KG1 (cell line): ENCODE measurements at places on chromosomes 2 and 18.

DNA sequence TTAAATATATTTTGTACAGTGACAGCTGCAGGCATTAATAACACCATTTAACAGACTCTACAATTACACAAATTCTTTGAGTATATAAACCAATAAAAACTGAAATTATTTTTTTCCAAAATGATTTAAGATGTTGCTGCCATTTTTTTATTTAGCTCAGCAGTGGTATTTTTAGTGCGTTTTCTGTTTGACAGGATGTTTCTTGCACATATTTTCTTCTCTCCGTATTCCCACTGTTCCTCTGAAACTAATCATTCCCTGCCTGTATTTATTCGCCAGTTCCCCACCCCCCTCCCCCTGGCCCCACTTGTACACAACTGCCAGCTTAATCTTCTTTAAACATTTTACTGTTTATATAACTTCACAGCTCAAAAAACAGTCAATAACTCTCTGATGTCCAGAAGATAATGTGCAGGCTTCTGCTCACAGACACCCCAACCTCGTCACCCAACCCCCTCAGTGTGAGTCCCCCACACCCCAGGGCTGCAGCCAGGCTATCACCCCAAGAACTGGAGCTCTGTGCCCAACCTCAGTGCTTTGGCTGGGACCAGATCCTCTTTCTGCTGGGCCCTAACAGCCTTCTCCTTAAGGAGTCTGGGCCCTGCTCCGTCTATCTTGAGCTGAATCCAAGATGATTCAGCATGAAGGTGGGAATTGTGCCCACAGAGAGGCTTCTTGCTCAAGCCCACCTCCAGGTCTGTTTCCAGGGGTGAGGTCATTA is 41.6 kb upstream of the MAP4K4 start:
- no peak for DNase-seq

- DNase-seq, result no peak
Measured at GRCh38 chr18:48200631-48201336, 208.4 kb downstream of the ZBTB7C start.

GRCh38 chr2:212406716-212407115 is 131.9 kb downstream of the ERBB4 start:
- DNase-seq, result no peak

DNA sequence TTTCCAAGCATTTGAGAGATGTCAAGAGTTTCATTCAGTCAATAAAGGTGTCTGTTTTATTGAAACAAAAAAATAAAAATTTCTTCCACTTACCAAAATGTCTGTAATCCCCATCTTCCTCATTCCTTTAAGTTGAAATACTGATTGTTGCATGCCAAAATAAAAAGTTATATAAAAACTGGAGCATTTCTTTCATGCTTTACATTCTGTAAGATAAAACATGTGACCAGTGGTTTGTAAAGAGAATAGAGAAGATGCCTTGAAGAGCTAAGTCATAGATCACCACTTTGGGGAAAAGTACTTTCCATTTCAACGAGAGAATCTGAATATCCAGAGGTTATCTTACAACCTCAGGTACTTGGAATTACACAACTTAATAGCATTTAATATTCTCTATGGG is 35.9 kb upstream of the MYO1B start:
- DNase-seq, result no peak
